ENCODE measurements at places on chromosomes 3 and 15.

- no peak for DNase-seq
These were observed 16.3 kb downstream of the CCR3 start for GRCh38 chr3:46258525-46258924.

DNA sequence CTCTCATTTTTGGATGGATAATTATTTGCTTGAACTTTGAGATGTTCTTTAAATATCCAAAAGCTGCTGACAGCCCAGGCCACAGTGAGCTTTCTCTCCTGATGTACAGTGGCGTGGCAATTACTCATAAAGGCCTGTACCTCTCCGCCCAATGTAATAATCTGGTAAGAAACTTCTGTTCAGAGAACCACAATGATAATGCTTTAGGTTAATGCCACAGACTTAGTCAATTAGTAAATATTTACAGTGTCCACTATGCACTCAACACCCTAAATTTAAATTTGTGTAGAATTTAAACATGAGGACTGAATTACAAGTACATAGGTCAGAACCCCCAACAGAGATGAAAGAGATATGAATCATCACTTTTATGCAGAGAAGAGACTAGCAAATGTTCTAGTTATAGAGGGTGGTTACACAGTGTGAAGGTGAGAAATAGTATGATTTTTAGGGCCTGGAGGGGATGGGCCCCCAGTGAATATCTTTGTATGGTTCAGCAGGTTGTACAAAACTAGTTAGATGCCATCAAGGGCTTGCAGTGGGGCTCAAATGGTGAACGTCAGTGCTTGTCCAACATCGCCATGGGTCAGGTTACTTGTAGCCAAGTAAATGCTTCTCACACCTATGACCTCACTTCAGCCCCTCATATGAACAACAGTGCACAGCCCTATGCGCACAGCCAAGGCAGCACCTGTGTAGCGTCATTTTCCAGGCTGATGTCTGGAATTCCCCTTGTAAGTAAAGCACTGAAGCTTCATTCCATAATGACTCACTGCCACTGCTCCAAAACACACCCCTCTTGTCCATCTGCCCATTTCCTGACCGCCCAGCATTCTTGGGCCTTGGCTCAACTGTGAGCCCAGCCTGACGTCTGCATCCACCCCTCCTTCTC is 13.3 kb downstream of the ABHD2 start:
- no peak for DNase-seq

- no peak for DNase-seq
These were observed 97.9 kb upstream of the SOX2 start for GRCh38 chr3:181613813-181614212.

GRCh38 chr15:70097321-70098152 is at the start of gene TLE3:
Gene TLE3 (minus strand): TSS chr15:70097917. CDS start chr15:70096798, 1,119 bp downstream.
- peak; percentile 94 for DNase-seq

DNA sequence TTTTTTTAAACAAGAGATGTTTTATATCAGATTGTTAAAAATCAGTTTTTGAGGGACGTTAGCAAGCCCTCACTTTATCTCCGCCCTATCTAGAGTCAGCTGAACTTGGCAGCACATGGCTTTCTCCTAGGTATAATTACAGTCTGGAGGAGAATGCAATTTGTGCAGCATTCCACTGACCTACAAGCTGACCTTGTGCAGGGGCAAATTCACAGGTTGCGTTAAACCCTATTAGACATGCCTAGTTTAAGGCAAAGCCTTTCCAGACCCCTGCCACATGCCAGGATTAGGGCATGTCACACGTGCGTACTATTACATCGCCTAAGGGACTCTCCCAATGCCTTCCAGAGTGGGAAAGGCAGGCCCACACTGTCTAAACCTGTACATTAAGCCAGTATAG is 224.0 kb downstream of the GREM1 start:
- DNase-seq: no peak

- no peak for DNase-seq
These were observed 21.9 kb upstream of the PLSCR2 start for GRCh38 chr3:146491303-146491702.

DNA sequence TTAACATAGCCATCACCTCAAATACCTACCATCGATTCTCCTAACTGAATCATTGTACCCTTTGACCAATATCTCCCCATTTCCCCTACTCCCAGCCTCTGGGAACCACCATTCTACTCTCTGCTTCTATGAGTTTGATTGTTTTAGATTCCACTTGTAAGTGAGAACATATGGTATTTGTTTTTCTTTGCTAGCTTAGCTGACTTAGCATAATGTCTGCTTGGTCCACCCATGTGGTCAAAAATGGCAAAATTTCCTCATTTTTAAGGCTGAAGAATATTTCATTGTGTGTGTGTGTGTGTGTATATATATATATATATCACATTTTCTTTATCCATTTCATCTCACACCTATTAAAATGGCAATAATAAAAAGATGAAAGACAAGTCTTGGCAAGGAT is 469.3 kb downstream of the FHIT start:
- no peak for DNase-seq

GRCh38 chr3:134059671-134060560 is 30.2 kb upstream of the SLCO2A1 start:
- DNase-seq: no peak

- DNase-seq: no peak
These were observed 803.4 kb downstream of the TUSC7 start for GRCh38 chr3:117512975-117513374.

DNA sequence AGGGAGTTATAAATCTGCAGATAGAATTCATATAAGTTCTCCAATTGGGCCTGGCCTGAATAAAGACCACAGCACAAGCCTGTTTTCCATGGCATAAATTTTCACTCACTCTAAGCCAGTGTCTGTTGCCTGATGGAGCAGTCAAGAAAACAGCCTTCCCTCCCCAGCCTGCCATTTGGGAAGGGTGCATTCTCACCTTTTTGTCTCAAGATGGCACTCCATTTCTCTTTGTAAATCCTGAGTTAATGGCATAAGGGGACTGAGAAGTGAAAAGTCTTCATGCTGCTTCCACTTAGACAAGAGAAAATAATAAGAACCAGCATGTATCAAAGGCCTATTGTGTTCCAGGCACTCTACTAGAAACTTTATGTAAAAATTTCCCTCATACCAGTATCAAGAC is 115.6 kb upstream of the MANF start:
- no peak for DNase-seq

- no peak for DNase-seq
These were observed 5.5 kb upstream of the RSL24D1 start for GRCh38 chr15:55202206-55202605.

DNA sequence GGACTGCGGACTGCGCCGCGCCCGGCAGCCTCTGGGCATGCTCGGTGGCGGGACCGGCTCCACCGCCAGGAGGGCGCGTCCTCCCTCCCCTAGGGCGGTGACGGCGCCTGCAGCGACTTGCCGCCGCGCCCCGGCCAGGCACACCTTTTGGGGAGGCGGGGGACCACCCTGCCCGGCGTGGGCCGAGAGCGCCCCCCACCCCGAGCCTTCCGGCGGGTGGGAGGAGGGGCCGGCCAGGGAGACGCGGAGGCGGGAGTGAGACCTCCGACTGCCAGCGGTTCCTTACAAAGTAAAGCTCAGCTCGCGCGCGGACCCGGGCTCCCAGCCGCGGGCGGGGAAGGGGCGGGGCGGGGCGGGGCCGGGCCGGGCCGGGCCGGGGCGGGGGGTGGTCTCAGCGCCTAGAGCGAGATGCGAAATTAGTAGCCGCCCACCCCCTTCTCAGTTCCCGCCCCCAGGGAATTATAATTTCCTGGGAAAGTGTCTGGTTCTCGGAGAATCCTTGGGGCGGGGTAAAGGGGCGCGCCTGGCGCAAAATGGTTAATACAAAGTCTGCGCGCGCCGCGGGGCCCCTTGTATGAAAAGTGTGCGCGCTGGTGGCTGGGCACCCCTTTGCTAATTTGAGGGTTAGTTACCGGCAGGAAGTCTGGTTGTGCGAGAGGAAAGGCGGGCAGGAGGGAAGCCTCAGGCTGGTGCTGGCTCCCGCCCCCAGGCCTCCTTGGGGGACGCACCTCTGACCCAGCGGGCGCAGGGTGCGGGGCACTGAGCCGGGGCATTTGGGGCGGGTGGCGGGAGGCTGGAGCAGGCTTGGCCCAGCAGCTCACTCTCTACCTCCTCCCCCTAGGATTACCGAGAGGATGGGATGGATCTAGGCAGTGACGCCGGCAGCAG is 224.8 kb upstream of the IL12A start:
- peak; percentile 61 for DNase-seq

GRCh38 chr15:41921639-41922038 is 27.8 kb upstream of the SPTBN5 start:
- no peak for DNase-seq

- DNase-seq: no peak
These were observed 10.8 kb downstream of the GLYCTK start for GRCh38 chr3:52298149-52299098.

DNA sequence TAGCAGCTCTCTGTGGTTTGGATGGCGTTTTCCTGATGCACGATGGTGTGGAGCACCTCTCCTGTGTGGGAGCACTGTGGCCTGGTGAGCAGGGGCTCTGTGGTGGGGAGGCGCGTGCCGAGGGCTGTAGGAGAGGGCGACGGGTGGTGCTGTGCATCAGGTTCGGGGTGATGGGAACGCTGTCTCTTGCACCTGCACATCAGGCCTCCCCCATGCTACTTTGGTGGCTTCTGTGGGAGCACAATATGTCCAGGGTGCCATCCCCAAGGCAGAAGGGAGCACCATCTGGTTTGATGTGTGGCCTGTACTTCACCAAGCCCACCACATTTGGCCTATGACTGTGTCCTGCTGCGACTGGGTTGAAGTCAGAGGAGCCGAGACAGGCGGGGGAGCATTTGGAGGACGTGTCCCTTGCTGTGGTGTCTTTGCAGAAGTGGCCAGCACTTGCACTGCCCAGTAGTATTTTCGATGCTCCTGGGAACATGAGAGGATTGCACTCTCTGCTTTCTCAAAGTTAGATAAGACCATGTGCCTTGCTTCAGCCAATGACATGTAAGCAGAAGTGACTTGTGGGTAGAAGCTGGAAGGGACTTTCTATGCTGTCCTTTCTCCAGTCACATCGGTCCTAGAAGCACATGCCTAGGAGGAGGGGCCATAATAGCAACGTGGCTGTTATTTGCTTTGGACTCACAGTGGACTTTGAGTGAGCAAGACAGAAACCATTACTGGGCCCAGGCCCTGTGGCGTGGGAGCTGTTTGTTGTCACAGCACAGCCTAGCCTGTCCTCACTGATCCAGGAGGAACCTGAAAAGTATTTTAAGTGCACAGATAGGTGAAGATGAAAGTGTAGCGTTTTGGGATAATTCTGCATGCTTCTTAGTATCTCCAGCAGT is 72.1 kb downstream of the APBA2 start:
- DNase-seq: no peak

DNA sequence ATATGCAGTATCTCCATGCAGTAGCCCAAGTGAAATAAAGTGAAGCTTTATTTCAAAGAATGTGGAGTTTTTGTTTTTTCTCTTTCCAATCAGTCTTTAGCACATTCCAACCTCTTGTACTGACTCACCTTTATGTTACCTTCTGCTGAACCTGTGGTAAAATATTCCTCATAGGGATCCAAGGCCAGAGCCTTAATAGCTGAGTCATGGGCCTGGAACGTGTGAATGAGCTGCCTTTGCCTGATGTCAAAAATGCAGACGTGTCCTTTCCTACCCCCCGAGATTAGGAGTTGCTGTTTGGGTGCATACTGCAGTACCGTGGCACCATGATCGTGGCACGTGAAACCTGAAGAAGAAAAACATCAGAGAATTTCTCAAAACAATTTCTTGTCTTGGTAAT is 108.5 kb downstream of the GLDN start:
- DNase-seq: no peak

DNA sequence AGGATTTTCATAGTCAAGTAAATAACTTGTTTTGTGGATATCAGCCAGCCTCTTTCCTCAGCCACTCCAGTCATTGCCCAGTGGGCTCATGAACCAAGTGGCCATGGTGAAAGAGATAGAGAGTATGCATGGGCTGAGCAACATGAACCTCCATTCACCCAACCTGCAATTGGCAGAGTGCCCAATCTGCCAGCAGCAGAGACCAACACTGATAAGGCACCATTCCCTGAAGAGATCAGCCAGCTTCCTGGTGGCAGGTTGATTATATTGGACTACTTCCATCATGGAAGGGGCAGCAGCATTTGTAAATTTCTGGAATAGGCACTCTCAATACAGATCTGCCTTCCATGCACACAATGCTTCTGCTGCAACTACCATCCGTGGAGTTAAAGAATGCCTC is 10.3 kb upstream of the MCF2L2 start:
- no peak for DNase-seq

DNA sequence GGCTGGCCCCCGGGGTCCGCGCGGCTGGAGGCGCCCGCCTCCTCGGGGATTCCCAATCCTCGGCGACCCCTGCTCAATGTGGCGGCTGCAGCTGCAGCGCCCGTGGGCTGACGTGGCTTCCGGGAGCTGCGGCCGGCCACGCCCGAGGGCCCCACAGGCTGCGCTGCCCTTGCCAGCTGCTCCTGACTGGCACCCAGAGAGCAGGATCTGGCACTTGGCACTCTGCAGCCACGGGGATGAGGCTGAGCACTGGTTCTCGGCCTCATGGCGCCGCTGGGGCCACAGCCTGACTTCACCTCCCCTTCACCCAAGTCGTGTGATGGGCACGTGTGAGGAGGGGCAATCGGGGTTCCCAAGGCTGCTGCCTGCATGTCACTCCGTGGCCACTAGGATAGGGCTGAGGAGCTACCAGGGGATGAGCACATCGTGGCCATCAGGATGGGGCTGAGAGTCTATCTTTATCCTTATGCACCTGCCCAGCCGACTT is 267.8 kb upstream of the FRG2C start:
- no peak for DNase-seq

GRCh38 chr15:85657132-85657531 is 137.6 kb downstream of the KLHL25 start:
- DNase-seq: no peak

DNA sequence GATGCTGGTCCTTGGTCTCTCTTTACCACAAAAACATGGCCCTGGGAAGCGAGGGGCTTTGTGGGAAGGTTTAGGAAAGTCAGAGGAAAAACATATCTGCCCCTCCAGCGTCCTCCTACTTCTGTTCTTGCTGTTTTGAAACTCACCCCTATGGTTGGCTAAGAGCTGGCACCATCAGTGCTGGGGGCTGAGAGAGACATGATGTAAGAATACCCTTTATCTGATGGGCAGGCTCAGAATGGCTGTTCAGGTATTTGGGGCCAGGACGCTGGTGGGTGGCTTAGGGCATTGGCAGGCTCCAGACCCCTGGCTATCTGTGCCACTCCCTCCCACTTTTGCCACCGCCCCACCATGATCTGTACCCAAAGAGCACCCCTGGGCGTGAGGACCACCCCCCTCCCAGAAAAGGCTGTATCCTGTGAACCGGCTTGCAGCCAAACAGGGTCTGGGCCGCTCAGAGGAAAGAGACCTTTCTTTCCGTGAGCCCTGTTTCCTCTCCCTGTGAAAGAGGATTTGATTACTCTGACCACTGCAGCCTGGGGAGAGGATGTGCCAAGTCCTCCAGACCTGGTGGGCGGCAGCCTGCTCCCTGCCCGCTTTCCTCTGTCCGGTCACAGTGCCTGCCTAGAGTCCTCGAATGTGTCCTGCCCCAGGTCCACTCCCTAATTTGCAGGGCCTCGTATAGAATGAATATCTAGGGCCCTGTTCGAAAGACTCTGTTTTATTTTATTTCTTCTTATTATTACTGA is 61.3 kb upstream of the SLC6A6 start:
- no peak for DNase-seq

Data from D721Med (cell line).